NCI-H1092 (cell line): ENCODE measurements at places on chromosomes 2 and 18.

DNA sequence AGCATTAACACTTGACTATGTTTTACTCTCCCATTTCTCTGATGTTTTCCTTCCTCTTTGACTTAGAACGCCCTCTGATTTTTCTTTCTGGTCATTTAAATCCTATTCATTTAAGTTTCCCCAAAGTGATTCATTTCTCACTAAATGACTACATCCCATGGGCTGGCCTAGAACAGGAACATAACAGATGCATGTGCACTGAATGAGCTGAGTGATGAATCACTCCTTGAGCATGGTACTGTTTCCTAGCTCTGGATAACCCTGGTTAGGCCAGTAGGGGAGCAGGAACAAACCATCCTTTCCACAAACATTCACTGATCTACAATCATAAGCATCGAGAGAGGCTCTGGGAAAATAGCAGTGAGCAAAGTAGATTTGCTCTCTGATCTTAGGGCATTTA, 221.9 kb upstream of the SETBP1 start:
- no peak for DNase-seq

GRCh38 chr2:30686000-30686399, 121.2 kb downstream of the CAPN13 start:
- peak; percentile 34 for DNase-seq

DNA sequence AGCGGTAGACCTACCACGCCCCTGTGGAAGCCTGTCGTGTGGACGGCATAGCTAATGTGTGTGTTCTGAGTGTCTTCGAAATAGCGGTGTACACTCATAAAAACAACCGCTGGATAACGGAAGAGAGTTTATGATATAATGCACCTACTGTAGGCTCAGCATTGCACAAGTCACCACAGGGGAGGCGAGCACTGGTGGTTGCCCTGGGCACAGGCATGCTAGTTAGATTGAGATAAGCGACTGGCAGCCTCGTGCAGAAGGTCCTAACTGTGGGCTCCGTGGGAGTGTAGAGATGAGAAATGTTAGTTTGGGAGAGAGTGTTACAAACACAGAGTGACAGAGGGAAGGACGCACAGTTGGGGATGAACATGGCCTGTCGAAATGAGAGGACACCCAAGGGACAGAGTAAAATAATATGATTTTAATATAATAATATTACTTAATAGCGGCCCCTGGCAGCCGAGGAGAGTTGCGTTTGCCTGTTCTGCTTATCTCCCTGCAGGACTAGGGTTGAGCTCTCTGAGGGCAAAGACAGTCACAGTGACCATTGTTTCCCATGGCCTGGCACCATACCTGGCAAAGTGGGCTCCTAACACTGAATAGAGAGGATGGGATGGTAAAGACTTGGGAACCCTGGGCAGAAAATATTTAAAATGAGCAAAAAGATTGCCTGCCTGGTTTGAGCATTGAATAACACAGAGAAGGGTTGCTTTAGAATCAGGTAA, 204.2 kb downstream of the GBX2 start:
- DNase-seq, result no peak

DNA sequence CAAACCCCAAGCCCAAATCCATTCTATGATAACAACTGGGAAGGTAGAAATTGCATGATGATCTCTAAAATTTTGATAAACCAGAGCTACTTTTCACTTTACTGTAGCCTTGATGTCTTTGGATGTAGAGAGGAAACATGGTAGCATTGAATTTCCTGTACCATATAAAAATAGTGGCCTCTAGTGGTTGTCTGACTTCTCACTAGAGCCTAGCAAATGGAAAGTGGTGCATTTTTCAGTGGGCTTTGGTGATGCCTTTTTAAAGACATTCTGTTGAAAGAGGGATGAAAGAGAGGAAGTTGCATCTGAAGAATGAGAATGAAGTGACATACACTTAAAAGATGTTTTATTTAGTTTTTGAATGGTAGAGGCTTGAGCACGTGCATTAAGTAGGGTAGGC, 662.2 kb downstream of the XIRP2 start:
- no peak for DNase-seq

GRCh38 chr18:74834424-74835309, 237.0 kb downstream of the ZNF407 start:
- no peak for DNase-seq

DNA sequence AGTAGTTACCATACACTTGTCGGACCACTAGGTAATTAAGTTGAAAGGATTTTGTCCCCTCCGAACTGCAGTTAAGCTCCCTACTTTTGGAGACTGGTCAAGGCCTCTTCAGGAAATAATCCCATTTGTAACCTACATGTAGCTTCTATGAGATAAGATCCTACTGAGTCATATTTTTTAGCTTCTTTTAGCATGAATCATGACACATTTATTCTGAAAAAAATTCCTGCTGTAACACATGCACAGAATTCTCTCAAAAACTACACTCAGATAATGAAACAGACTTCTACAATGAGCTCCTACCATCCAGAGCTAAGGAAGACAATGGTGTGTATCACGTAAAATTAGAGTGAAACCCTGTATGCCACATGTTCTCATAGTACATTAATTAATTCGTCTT, 100.7 kb upstream of the CCDC195 start:
- no peak for DNase-seq

DNA sequence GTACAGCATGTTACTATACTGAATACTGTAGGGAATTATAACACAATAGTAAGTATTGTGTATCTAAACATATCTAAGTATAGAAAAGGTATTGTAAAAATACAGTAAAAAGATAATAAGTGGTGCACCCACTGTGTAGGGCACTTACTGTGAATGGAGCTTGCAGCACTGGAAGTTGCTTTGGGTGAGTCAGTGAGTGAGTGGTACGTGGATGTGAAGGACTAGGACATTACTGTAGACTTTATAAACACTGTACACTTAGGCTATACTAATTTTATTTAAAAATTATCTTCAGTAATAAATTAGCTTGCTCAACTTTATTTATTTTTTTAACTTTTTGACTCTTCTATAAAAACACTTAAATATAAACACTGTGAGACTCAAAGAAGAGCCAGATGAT, 82.6 kb downstream of the MTA3 start:
- no peak for DNase-seq

- DNase-seq, result no peak
Observed at GRCh38 chr2:3512086-3512485, 7.2 kb downstream of the ADI1 start.

DNA sequence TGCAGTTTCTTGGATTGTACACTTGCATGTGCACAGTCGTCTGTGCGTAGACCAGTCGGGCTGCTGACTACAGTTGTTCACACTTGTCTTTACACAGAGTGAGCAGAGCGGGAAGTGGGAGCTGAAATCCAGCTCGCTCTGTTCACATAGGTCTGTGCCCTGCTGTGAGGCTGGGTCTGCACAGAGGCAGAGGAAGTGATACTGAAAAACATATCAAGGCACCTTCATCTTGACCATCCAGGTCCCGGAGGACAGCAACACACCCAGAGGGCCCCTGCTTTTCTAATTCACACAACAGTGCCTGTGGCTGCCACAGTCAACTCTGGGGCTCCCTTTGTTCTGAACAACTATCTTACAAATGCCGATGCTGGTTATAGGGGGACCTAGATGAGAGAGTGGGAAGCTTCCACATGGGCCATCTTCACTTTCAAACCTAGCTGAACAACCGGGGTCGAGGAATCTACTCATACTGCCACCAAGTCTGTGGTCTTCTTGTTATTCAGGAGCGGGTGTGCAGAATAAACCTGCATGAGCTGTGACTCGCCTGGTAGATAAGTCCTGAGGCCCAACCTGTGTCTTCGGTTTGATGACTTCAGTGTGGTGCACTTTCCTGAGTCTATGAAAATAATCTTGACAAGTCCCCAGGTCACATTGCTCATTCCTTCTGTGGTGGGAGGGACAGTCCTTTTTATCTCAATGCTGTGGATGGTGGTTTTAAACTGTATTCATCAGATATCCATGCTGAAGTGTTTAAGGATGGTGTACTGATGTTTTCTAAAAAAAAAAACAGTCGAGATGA, 3.5 kb upstream of the ADNP2 start:
- DNase-seq, result no peak

DNA sequence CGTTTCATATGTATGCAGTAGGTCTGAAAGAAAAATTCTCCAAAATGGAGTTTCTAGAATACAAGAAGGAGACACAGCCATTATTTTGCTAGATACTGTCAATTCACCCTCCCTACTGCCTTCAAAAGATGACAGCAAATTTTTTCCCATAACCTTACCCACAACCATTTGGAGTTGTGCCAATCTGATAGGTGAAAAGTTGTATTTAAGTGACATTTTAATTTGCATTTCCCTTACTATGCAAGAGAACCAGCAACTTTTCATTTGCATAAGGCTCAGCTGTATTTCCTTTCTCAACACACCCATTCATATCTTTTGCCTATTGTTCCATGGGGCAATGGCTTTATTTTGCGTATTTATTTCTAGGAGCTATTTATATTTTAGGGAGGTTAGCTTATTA, 31.4 kb upstream of the IL18RAP start:
- DNase-seq, result no peak
